Renal cortex interstitium (tissue), 15 donors: ENCODE measurements at places on chromosomes 5 and 9. TPM values are rescaled to one million over a fixed set of nuclear protein-coding genes. Genes with fewer than 3 reads are reported as not detected.

DNA sequence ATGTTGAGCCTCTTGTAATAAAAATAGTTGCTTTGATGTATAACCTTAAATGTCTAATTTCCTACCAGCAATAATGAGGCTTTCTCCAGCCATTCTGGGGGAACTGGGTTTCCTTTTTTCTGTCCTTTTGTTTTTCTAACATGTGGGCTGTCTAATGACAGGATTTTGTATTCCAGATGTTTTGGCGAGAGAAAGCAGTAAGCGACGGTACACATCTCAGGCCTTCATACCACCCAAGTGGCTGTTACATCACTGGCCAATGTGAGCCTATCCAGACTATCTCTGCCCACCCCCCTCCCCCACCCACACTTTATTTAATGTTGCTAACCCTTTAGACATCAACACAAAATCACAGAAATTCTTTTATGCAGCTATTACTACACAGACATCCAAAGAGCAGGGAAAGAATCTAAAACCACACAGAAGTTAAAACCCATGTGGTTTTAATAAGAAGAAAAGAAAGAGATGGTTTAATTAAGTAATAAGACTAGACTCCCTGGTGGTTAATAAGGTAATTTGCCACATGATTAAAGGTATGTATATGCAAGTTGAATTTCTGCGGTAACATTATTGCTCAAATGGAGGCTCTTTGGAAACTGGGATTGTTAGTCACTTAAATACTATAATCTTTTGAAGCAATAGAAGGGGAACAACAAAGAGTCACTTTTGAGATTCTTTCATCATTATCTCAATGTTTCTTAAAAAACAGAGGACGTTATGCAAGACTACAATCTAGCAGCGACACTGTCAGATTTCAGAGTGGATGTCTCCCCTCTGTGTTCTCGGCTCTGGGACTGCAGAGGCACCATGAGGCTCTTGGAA is 365.1 kb downstream of the ENC1 start:
- peak; percentile 54 for DNase-seq

- no peak for DNase-seq
These were observed 68.5 kb upstream of the FBXW11 start for GRCh38 chr5:172074896-172075295.

DNA sequence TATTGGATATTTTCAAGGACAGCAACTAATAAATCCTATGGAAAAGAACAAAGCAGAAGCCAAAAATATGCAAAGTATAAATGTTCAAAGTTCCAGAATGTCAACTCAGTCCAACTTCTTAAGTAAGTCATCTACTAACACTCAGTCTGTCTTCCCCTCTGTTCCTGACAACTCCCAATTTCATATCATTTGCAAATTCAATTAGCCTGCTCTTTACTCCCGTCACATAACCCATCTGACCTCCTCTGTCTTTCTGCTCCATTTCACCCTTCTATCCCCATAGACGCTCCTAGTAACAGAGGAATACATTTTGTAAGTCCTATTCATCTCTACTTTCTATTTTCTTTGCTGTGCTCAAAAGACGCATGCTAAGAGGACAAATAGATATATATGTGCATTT is 659.8 kb upstream of the MEF2C start:
- no peak for DNase-seq

DNA sequence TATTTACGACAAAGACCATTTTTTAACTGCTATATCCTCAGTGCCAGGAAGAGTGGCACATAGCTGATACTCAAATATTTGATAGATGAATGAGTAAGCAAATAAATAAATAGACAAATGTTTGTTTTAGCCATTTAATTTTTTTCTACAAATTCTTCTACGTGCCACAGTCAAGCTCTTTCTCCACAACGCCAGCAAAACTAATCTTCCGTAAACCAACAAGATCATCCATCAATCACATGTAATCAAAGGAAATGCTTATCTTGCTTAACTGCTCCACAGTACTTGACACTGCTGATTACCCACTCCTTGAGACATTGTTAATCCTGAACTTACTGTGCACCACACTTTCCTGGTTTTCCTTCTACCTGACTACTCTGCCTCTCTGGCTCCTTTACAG is 136.7 kb downstream of the EDIL3 start:
- no peak for DNase-seq

DNA sequence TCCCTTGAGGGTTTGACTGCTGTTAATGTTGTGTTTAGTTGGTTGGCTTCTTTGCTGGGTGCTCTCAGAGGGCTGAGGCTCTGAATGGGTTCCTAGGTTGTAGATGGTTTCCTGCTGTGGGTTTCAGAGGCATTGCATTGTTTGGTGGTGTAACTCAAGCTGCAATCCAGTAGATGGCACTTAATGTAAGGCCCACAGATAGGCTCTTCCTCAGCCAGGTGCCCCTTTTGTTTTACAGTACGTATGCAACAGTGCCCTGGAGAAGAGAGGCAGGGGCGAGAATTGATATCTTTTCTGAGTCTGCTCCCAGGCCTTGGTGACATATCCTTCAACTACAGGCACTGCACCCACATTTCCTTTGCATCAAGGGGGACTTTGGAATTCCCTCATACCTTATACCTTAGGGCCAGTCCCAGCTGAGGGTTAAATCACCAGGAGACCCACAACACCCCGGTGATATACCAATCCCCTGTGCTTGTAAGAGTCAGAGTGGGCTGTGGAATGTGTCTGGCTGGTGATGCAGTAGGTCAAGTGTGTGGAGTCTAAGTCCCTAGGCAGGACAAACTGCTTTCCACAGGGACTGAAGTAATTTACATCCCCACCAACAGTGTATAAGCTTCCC is 7.0 kb upstream of the UGT3A2 start:
- DNase-seq, result no peak

DNA sequence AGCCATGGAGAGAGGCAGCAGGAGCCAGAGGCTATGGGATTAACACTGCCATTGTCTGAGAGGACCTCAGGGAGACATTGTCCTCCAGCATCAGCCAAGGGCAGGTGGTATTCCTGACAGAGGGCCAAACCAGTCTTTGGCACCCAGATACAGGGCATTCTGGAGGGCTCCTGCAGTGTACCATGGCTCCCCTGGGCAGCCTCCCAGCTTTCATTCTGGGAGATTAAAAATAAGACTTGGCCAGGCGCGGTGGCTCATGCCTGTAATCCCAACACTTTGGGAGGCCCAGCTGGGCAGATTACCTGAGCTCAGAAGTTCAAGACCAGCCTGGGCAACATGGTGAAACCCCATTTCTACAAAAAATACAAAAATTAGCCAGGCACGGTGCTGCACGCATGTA is 4.2 kb downstream of the MTAP start:
- DNase-seq, result no peak

DNA sequence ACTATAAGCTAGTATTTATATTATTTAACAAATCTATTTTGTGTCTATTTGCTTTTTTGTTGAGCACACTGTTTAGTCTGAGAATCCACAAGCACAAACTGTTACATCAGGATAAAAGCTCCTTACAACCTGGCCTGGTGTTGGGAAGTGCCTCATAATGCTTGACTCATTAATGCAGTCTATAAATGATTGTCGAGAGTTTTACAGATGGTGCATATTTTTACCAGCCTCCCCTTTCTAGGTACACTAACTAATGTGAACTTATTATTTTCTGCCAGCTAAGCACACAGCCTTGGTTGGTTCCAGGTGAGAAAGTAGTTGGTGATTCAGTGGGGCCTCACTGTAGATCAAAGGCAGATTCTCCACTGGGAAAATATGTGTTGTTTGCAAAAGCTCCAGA is 151.0 kb upstream of the ADAMTS16 start:
- DNase-seq, result no peak

GRCh38 chr5:67215519-67216471 is 19.2 kb upstream of the CD180 start:
- no peak for DNase-seq

PCDHA9 gene
- 0.04 TPM for polyA plus RNA-seq

TRIP13 gene
- 11.0 TPM for polyA plus RNA-seq

INSL6 gene
- polyA plus RNA-seq, result 0.33 TPM
